ENCODE measurements at places on chromosomes 4 and X. TPM values are rescaled to one million over a fixed set of nuclear protein-coding genes. Genes with fewer than 3 reads are reported as not detected.

GRCh38 chr4:145945431-145946155 is 7.0 kb upstream of the ZNF827 start:
- no peak for DNase-seq

DNA sequence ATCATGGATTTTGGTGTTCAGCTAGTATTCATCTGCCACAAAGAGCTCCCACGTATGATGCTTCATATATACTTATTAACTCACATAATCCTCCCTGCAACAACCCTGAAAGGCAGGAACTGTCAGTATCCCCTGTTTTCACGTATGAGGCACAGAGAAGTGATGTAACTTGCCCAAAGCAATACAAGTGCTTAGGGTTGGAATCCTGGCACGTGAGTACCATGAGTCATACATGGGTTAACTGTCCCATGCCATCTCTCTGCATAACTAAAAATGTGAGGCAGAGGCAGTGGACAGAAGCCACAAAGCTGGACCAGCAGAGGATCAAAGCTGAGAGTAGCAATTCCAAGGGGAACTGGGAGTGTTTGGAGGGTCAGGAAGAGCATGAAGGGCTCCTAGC is 35.7 kb upstream of the EGFL6 start:
- DNase-seq = no peak

GRCh38 chrX:49754233-49754857 is 58.6 kb upstream of the PAGE1 start:
- DNase-seq = peak; percentile 20

- no peak for DNase-seq
Observed at GRCh38 chrX:72262077-72262476, 15.0 kb downstream of the RPS4X start.

GRCh38 chrX:128250621-128251020 is 198.4 kb upstream of the ACTRT1 start:
- DNase-seq = no peak

The SH2D1A gene
- 0.45 TPM for total RNA-seq

The CXorf49 gene
- total RNA-seq = not detected
